ENCODE measurements at places on chromosomes 12 and 14.

DNA sequence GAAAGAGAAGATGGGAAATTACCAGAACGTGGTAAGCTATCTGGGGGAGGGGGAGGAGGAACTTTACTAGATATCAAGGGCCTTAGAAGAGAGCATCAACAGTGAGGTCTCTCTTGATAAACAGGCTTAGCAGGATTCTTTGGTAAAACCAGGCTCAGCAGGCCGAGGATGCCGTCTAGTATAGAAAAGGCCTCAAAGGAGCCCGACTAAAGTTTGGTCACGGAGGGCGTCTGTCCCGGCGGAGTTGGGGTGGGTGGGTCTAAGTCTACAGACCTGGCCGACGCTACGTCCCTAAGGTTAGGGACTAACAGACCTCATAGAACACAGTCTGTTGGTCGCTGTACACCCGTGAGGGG is 538 bp upstream of the TIGAR start:
- no peak for DNase-seq

- no peak for DNase-seq
These were observed 64.5 kb upstream of the MANSC4 start for GRCh38 chr12:27844366-27845090.

GRCh38 chr14:21102521-21103410 is 1.9 kb downstream of the TMEM253 start:
- DNase-seq: no peak

DNA sequence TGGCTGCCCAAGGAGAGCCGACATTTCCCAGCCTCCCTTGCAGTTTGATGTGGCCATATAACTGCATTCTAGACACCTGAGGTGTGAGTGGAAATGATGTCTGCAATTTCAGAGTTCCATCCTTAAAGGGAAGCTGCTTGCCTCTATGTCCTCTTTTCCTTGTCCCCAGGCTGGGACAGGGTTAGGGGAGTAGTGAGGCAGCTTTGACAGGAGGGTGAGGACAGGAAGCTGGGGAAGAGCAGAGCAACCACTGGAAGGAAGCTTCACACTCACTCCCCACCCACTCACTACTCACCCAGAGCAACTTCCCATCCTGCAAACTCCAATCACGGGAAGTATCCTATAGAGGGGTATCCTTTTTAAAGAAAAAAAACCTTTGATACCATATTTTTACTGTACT is 28.9 kb upstream of the LTA4H start:
- no peak for DNase-seq

GRCh38 chr14:79037593-79037992 is 867.4 kb downstream of the NRXN3 start:
- DNase-seq: no peak

GRCh38 chr12:53244337-53244736 is 12.3 kb upstream of the RARG start:
- DNase-seq: peak; percentile 43

GRCh38 chr14:99749763-99750715 is 43.2 kb upstream of the EML1 start:
- DNase-seq: peak; percentile 51

DNA sequence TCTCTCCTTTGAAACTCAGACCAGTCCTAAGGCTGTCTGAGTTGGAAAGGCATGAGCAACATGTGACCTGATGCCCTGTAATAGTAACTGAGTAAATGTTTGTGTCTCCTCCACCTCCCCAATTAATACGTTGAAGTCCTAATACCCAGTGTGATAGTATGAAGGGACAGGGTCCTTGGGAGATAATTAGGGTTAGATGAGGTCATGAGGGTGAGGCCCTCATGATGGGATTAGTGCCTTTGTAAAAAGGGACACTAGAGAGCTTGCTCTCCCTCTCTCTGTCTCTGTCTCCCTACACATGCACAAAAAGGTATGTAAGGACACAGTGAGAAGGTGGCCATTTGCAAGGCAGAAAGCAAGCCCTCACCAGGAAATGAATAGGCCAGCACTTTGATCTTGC is 18.1 kb upstream of the KIF21A start:
- DNase-seq: no peak

- no peak for DNase-seq
These were observed 58.6 kb downstream of the KCNA5 start for GRCh38 chr12:5102261-5102789.

DNA sequence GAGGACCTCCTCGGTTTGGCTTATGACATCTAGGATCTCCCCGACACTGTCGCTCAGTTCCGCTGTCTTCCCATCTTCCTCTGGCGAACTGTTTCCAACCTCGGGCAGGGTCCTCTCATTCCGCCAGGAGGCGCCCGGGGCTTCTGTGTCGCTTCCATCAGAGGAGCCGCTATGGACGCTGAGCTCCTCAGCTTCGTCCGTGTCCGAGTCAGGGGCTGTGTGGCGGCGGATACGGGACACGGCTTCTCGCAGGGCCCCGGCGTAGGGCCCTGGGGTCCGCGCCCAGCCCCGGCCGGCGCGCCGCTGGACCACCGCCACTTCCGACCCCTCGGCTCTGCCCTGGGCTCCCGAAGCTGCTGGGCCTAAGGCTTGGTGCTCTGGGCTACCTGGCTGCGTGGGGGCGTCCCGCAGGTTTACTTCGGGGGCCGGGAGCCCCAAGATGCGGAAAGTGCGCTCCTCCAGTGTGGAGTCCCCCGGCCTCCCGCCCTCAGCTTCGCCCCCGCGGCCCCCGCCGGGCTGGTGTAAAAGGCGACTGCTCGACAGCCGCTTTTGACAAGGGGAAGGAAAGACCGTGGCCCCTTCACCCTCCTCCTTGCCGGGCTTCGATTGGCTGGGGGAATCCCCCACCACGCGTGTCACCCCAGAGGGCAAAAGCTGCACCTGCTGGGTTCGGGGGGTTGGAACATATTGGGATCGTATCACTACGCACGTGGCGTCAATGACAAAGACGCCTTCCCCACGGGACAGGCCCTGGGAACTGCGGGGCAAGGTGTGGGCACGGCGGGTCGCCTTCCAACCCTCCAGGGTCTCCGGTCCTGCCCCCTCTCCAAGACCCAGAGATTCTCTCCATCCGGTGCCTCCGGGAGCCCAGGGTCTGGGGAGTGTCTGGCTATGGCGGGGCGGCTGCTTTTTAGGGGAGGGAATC is 2.1 kb downstream of the DDN start:
- peak; percentile 91 for DNase-seq

GRCh38 chr14:101757064-101757838 is 4.3 kb upstream of the PPP2R5C start:
- DNase-seq: no peak

GRCh38 chr14:23399591-23399990 is 8.5 kb downstream of the MYH6 start:
- DNase-seq: no peak

DNA sequence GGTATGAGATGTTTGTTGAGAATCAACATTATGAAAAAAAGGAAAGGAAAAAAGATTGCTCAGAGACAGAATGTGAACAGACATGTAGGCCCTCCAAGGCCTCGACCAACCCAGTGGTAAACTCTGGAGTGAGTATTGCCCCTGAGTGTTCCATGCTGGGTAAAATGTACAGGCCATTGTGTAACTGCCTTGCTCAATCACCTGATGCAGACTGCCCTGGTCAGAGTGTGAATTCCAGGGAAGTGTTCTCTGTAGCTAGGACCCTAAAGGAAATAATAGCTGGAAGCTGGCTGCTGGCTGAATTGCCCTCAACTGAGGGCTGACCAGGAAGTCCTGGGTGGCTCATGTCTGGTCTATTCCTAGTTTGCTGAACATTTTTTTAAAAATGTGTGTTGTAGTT is 1081.4 kb upstream of the LRFN5 start:
- no peak for DNase-seq

- no peak for DNase-seq
These were observed 115.2 kb downstream of the PRICKLE1 start for GRCh38 chr12:42474391-42474790.

GRCh38 chr12:88638966-88639760 is 58.9 kb upstream of the KITLG start:
- no peak for DNase-seq

- DNase-seq: peak; percentile 33
These were observed 2.9 kb downstream of the MMP17 start for GRCh38 chr12:131830914-131831571.

DNA sequence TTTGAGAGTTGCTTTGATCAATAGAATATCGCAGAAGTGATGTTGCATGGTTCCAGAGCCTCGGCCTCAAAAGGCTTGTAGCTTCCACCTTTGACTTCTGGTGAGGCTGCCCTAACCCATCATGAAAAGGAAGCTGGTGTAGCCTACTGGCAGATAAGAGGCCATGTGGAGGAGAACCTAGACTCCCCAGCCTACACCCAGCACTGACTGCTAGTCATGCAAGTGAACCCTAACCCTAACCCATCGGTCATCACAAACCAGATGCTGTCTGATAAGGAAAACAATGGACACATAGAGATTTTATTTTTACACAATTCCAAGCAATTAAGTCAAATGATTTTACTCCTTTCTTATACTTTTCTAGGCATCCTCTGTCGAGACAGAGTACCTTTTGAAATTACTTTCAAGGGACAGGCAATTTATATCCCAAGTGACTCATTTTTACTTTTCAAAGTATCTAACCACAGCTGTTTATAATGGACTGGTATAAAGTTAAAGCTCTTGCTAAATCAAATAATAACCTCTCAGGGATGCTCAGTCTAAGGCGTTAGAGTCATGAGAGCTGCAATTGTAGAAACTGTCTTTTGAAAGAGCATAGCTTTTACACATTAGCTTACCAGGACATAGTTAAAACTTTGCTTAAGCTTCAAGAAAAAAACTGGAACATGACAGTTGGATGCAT is 17.6 kb downstream of the PTPRB start:
- DNase-seq: no peak

GRCh38 chr12:106417926-106418910 is 60.7 kb downstream of the POLR3B start:
- no peak for DNase-seq

DNA sequence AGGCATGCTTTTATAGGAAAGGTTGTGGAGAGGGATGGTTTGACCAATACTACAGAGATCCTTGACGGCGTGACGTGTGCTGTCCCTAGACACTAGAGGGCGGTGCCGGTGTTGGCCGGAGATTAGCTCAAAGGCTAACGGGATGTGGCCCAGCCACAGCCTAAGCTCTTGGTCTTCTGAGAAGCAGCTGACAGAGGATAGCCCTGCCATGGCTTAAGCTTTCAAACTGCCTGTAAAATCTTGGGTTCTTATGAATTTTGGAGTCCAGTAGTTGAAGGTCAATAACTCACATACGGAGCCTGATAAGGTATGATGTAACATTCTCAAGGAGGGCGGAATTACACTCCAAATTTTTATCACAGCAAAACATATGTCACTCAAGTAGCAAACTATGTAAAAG is 515.7 kb upstream of the ATXN7L3B start:
- peak; percentile 65 for DNase-seq
